ENCODE measurements at places on chromosomes 4 and X. TPM values are rescaled to one million over a fixed set of nuclear protein-coding genes. Genes with fewer than 3 reads are reported as not detected.

The TRPC3 gene
- 0.98 TPM for total RNA-seq

The GABRG1 gene
- total RNA-seq = not detected

GRCh38 chr4:94551643-94552564, 100.2 kb downstream of the PDLIM5 start:
- no peak for DNase-seq

DNA sequence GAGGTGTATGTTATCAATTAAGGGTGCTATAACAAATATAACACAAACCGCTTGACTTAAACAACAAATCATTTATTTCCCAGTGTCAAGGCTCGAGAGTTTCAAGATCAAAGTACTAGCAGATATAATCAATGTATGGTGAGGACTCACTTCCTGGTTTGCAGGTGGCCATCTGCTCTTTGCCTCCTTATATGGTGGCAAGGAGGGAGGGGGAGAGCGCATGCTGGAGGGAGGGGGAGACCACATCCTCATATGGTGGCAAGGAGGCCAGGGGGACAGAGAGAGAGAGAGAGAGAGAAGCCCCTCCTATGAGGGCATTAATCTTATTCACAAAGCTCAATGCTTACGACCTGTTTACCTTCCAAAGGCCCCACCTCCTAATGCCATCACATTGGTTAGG, 372.3 kb upstream of the SPOCK3 start:
- DNase-seq = no peak

DNA sequence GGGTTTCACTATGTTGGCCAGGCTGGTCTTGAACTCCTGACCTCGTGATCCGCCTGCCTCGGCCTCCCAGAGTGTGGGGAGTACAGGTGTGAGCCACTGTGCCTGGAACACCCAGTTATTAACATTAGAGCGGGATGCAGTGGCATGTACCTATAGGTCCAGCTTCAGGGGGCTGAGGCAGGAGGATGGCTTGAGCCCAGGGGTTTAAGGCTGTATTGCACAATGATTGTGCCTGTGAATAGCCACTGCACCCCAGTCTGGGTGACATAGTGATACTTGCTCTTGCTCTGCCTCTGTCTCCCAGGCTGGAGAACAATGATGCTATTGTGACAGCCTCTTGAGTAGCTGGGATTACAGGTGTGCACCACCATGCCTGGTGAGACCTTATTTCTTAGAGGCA, 39.8 kb downstream of the FAM193A start:
- DNase-seq = no peak

DNA sequence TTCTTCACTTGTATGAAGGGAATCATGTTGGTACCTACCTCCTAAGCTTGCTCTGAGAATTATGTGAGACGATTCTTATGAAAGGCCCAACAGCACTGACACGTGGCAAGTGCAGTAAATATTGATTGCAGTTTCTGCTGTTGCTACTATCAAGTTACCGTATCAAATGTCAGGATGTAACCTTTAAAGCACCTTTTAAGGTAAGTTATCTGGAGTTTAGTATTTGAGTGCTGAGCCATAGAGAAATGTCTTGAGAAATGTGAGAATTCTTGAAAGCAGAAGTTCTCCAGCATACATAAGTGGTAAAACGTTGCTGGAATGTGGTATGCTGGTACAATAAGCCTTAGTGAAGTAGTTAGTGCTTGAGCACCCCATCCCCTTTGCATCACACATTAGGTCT, 90.4 kb downstream of the PHOX2B start:
- DNase-seq = no peak

- DNase-seq = no peak
Measured at GRCh38 chrX:53723381-53723780, 36.9 kb upstream of the HUWE1 start.

DNA sequence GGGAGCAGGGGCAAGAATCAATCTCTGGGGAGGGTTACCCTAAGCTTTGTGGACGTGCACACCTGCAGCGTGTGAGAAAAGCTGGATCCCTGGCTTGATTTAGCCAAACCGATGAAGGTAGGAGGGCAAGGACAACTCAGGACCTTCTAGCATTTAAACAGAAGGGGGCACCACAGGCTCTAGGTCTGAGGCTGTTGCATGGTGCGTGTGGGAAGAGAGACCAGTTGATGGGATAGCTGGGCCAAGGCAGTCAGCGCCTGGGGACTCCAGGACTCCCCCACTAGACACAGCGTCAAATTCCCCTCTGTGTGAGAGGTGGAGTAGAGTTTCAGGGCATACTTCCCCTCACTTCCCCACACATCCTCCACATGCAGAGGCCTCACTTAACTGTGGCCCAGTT, 4.3 kb downstream of the GABRQ start:
- DNase-seq = peak; percentile 15
